ENCODE measurements at places on chromosomes 4 and X.

GRCh38 chrX:43822014-43822413 is 60.2 kb downstream of the MAOB start:
- no peak for DNase-seq

- DNase-seq = no peak
Measured at GRCh38 chr4:80393246-80393969, 57.9 kb downstream of the CFAP299 start.

DNA sequence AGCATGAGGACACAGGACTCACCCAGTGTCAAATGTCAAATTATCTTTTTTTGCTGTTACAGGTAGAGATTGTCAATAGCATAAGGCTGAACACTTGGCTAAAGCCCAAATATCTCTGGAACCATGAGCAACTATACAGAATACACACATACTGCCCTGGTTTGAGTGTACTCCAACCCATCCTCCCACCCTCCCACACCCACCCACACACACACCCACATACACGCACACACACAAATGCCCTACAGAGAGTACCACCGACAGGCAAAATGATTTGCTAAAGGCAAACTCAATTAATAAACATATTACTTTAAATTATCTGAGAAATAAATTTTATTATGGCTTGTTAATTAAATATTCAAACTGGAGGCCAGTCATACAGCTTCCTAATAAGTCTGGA is 173.1 kb upstream of the MAP3K15 start:
- no peak for DNase-seq

GRCh38 chr4:3019145-3019846 is 55.0 kb downstream of the HTT-AS start:
- no peak for DNase-seq

- no peak for DNase-seq
Measured at GRCh38 chr4:15065516-15065915, 63.2 kb downstream of the CPEB2 start.

DNA sequence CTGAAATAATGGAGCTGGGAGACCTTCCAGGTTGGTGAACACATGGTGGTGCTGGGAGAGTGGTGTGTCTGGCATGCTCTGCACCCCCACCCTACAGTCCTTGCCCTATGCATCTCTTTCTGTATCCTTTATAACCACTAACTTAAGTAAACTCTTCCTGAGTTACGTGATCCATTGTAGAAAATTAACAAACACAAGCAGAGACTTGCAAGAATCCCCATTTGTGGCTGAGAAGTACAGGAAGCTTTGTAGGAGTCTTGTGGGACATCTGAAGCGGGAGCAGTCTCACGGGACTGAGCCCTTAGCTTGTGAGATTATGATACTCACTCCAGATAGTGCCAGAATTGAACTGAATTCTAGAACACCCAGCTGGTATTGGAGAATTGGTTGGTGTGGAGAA is 14.3 kb upstream of the FAM13A start:
- DNase-seq = no peak

- DNase-seq = no peak
Measured at GRCh38 chrX:74911494-74911893, 13.8 kb downstream of the NEXMIF start.

DNA sequence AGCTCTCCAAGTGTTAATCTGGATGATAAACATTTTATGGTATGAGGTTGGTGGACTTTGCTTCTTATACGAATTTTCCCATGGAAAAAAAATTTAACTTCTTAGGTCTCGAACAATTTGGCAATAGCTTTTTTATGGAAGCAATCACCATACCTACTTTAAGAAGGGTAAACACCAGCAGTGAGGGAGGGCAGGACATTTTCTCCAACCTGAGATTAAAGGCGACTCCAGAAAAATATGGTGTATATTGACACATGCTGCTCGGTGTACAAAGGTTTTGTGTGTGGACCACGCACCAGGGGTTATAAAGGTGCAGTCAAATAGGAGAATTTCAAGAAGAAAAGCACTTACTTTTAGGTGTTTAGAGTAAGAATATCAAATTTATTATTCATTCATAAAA is 34.2 kb upstream of the SULT1E1 start:
- DNase-seq = no peak

DNA sequence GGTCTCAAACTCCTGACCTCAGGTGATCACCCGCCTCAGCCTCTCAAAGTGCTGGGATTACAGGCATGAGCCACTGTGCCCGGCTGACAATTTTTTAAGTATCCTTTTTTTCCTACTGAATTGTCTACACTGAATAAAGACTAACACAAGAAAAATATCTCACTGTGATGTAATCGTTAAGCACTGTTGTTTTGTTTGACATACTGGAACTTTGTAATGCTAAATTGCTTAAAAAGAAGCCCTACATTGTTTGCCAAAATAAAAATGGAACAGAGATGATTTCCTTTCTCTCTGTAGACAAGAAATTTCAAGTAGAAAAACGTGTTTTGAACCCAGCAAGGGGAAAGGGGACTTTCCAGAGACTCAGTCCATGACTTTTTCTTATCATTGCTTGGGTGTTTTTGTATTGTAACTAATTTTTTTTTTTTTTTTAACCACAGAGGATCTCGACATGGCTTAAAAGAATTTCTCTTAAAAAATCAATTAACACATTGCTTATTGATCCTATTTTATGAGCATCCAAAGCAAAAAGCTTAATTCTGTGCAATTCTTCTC is 74.9 kb downstream of the TMEM156 start:
- no peak for DNase-seq

- no peak for DNase-seq
Measured at GRCh38 chr4:144185086-144185485, 44.6 kb upstream of the GYPA start.

DNA sequence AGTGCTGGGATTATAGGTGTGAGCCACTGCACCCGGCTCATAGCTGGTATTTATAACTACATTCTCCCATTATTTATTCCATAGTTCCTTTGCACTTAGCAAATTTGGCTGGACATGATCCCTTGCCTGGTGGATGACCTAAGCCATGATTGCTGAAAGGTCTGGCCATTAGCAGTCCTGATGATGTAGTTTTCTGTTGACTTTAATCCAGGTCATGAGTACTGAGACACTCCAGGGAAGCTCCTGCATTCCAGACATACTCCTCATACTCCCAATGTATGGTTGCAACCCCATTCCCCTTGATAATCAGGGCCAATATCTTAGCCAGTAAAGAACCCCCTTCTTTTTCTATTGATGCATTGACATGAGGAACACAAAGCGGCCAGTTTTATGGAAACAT is 24.4 kb upstream of the MGST2 start:
- DNase-seq = no peak

- no peak for DNase-seq
Measured at GRCh38 chr4:128162434-128162833, 101.3 kb downstream of the LARP1B start.

- DNase-seq = no peak
Measured at GRCh38 chrX:33134164-33134563, 77.2 kb downstream of the DMD start.

GRCh38 chrX:131783555-131784308 is 239.4 kb upstream of the STK26 start:
- DNase-seq = peak; percentile 79

- DNase-seq = no peak
Measured at GRCh38 chr4:86633854-86634253, 39.7 kb downstream of the PTPN13 start.

GRCh38 chr4:128384091-128384520 is 96.5 kb upstream of the PGRMC2 start:
- no peak for DNase-seq

- DNase-seq = no peak
Measured at GRCh38 chr4:61866378-61867030, 666.4 kb downstream of the ADGRL3 start.

GRCh38 chr4:160495356-160495755 is 1392.5 kb downstream of the RAPGEF2 start:
- no peak for DNase-seq

GRCh38 chr4:57305836-57306235 is 195.7 kb upstream of the IGFBP7 start:
- no peak for DNase-seq

- DNase-seq = no peak
Measured at GRCh38 chr4:72665171-72665968, 96.3 kb upstream of the ADAMTS3 start.

DNA sequence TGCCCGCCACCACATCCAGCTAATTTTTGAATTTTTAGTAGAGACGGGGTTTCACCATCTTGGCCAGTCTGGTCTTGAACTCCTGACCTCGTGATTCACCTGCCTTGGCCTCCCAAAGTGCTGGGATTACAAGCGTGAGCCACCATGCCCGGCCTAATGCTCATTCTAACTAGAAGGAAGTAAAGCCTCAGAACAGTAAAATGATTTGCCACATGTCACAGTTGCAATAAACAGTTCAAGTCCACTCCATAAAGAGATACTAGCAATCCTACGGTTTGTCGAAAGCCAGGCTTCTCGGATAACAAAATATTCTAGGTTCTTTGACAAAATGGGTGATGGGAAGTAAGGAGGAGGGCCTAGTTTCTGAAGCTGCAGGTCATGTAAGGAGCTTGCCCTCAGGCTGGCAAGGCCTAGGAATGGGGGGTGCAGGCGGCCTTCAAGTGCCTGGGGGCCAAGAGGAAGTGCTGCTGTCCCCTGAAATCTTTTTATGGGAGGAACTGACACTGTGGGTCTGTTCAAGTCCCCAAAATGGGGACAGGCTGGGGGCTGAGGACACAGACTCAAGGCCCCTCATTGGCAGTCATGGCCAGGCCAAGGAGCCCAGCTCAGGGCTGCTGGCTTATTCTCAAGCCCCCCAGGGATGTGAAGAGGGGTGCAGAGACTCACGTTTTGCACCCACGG is 31.8 kb upstream of the ACSL1 start:
- no peak for DNase-seq

DNA sequence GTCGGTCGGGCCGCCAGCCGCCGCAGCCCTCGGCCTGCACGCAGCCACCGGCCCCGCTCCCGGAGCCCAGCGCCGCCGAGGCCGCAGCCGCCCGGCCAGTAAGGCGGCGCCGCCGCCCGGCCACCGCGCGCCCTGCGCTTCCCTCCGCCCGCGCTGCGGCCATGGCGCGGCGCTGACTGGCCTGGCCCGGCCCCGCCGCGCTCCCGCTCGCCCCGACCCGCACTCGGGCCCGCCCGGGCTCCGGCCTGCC is 213 bp downstream of the NFKB1 start:
- DNase-seq = no peak

DNA sequence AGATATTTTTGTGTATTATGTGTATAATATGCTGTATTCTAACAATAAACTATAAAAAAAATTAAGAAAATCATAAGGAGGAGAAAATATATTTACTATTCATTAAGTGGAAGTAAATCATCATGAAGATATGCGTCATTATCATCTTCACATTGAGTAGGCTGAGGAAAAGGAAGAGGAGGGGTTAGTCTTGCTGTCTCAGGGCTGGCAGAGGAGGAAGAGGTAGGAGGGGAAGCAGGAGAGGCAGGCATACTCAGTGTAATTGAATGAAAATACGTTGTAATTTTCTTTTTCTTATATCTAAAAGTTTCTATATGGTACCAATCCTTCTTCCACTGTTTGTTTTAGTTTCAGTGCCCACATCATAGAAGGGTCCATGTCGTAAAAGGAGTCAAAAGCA is 9.8 kb upstream of the TMEM185A start:
- no peak for DNase-seq

DNA sequence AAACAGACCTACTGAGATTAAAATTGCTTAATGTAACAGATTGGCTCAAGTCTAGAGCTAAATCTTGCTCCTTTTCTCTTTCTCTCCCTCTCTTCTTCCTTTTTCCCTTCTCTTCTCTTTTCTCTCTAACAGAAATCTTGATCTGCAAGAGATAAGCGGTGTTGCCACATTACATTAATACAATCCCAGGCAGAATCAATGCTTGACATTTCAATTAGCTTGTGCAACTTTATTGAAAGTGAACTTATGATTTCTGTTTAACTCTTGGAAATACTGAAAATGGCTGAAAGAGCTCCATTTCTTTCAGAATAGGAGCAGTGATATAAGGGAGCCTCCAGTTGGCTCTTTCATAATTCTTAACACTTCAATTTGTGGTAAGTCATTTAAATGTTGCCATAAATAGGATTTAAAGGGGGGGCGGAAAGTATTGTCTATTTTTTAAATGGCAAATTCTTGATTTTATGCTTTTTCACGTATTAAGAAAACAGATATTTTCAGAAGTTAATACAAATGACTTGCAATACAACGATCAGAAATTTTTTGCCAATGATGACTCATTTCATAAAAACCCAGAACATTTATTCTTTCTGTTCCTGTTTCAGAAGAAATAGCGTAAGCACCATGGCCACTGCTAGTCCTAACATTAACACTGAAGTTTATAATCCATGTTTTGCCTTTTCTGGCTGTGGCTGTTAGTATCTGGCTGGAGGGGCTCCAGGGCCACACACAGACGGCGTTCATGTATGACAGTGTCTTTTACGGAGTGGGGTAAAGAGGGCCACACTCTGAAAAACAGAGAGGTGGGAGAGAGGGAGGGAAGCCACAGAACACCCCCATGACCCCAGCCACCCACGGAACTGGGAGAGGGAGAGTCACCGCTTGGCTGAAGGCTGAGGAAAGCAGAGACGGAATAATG is 115.7 kb upstream of the FAT1 start:
- no peak for DNase-seq

DNA sequence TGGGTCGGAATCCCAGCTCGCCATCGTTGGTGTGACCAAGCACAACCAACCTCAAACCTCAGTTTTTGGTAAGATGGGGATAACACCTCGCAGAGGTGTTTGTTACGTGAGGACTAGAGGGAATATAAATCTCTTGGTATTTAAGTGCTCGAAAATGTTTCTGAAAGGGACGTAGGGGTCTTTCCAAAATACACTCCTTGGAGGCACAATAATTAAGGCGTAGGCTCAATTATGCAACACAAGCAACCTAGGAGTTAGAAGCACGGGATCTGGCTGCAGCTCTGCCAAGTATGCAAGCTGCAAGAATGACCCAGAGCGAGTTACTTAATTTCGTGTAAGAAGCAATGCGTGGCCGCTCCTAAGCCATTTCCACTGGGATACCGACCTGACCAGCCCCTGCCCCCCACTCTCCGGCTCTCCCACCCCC is 552 bp downstream of the ADH5 start:
- no peak for DNase-seq

GRCh38 chr4:53601251-53601764 is 10.0 kb upstream of the LNX1 start:
- DNase-seq = no peak

GRCh38 chrX:119266364-119266995 is 30.4 kb downstream of the PGRMC1 start:
- no peak for DNase-seq

GRCh38 chr4:94746746-94747145 is 11.0 kb upstream of the BMPR1B start:
- no peak for DNase-seq

DNA sequence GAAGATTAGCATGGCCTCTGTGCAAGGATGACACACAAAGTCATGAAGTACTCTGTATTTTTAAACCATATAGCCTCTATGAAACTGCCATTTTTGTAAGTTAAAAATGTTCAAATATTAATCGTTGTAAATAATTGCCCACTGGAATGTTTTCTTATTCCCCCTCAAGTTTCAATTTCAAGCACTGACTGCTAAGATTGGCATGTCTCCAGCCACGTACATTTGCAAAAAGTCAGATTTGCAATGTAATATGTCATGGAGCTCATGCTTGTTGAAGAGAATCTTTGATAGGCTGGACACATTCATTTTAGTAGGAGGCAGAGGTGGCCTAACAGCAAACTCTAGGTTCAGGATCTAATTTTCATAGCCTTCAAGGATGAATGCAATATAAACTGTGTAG is 124.7 kb downstream of the CBR4 start:
- no peak for DNase-seq
